ENCODE measurements at places on chromosomes 2 and 18. TPM values are rescaled to one million over a fixed set of nuclear protein-coding genes. Genes with fewer than 3 reads are reported as not detected.

PCGF1 gene
- 9.7 TPM for total RNA-seq

CDH19 gene
- total RNA-seq: 0.06 TPM

TTR gene
- not detected for total RNA-seq

LOXHD1 gene
- 0.16 TPM for total RNA-seq

RBM44 gene
- 0.32 TPM for total RNA-seq

INPP1 gene
- total RNA-seq: 18.6 TPM

SAG gene
- not detected for total RNA-seq

ANO7 gene
- 0.32 TPM for total RNA-seq

MSTN gene
- total RNA-seq: 0.19 TPM

FAM124B gene
- total RNA-seq: 64.1 TPM

DIPK1C gene
- not detected for total RNA-seq

SLC5A7 gene
- not detected for total RNA-seq

RBKS gene
- total RNA-seq: 1.2 TPM

ZNF2 gene
- total RNA-seq: 6.0 TPM

NCKAP5 gene
- 1.4 TPM for total RNA-seq

LYG2 gene
- total RNA-seq: not detected

C2orf81 gene
- total RNA-seq: 0.13 TPM

KLHL41 gene
- 0.13 TPM for total RNA-seq

PRSS56 gene
- not detected for total RNA-seq

SLC19A3 gene
- total RNA-seq: not detected

TRIM43 gene
- total RNA-seq: not detected

MC2R gene
- not detected for total RNA-seq

GKN1 gene
- total RNA-seq: not detected

KCTD1 gene
- 5.8 TPM for total RNA-seq

PROKR1 gene
- not detected for total RNA-seq

IGFBP5 gene
- 0.82 TPM for total RNA-seq

CNDP1 gene
- total RNA-seq: not detected

PRLH gene
- not detected for total RNA-seq

OR6B3 gene
- total RNA-seq: not detected

TMEM198 gene
- total RNA-seq: not detected

FBLN7 gene
- 4.4 TPM for total RNA-seq

REEP1 gene
- 6.8 TPM for total RNA-seq

CTDP1 gene
- total RNA-seq: 35.5 TPM

LYPD6 gene
- total RNA-seq: 15.9 TPM
